ENCODE measurements at places on chromosomes 2 and 18.

DNA sequence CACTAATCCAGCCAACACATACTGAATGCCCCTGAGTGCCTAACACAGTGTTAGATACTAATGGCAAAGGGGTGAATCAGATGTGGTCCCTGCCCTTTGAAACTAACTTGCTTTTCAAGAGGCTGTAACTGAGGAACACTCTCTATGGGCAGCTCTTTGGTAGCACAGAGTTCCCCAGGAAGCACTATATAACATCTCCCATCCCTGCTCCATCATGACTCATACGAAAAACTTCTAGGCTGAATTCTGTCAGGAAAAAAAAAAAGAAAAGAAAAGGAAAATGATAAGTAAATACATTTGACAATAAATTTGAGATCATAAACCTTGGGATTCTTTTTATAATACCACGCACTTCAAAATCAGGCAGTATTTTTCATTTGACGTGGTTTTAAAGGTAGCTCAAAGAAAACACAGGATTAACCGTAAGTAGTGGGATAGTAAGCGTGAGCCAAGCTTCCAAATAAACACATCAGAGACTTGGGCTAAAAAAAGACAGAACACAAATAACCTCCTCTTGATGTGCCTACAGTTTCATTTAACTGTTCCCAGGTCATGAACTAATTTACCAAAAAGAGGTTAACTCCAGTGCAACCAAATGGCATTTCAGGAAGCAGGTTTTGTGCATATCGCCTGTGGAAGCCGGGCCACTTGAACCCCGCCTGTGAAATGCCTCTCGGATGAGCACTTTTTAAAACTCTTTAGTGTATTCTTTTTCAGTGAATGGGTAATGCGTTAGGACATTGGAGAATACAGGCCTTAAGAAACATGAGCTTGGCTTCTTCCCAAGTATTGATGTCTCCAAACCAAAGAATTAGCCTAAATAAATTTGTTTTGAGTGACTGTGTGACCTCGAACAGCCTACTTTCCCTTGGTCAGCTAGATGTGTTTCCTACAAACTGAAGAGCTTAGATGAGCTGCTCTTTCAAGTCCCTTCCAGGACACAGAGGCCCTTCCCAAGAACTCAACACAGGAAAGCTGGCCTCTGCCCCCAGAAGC, 42.0 kb downstream of the RDH14 start:
- DNase-seq: no peak

- DNase-seq: no peak
Measured at GRCh38 chr2:5549771-5550170, 142.4 kb upstream of the SOX11 start.

DNA sequence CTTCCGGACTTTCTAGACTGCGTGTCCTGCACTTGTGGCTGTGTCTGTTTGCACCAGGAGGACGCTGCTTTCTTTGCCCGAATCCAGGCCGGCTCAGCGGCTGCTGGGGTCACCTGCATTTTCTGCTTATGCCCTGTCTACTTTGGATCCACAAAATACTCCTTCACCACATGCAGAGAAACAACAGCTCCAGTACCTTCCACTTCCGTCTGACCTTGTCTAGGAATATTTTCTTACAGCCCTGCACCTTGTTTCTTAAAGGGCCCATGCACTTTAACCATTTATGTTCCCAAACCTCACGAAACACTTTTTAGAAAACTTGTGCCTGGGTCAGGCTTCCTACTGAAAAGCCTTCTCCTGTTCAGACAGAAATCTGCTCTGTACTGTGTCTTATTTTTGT, 129.4 kb upstream of the NCK2 start:
- no peak for DNase-seq

- no peak for DNase-seq
Measured at GRCh38 chr2:104250635-104251034, 603.3 kb upstream of the POU3F3 start.

GRCh38 chr2:107542314-107542740, 284.4 kb upstream of the RGPD4 start:
- DNase-seq: no peak

GRCh38 chr2:118975133-118975532, 33.1 kb downstream of the MARCO start:
- DNase-seq: no peak

- no peak for DNase-seq
Measured at GRCh38 chr2:227147023-227147422, 17.0 kb downstream of the COL4A4 start.

GRCh38 chr18:59697236-59697932, at the start of gene CCBE1:
TSS of gene CCBE1 (minus strand) at chr18:59697423.
- no peak for DNase-seq

DNA sequence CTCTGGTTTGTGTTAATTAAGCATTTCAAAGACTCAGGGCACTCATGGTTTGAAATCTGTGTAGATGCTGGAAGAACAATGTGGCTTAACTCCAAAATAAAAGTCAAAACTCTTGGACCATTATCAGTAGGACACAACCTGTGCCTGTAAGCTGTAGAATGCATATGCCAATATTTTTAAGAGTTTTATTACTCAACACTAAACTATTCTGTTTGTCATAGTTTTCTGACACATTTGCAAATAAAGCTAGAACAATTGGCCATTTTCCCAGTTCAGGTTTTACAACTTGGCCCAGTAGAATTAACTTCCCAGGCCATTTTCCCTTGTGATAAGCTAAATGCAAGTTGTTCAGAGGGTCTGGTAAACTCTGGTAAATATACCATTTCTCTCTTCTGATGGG, 713.1 kb downstream of the CBLN2 start:
- no peak for DNase-seq

DNA sequence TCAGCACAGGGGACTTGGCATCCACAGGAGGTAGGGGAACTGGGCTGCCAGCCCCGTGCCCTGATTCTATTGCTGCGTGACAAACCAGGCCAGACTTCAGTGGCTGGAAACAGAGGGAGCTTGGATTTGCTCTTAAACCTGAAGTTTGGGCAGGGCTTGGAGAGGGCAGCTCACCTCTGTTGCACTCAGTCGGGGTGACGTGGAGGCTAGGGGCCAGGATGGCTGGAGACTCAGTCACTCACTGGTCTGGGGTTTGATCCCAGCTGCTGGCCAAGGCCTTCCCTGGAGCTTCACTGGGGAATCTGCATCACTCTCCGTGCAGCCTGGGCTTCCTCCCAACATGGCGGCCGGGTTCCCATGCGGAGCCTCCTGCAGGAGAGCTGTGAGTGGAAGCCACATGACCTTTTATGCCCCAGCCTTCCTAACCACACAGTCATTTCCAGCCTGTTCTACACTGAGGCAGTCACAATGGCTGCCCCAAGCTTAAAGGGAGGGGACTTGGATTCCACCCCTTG, 175.2 kb upstream of the HDAC4 start:
- no peak for DNase-seq

- DNase-seq: no peak
Measured at GRCh38 chr2:74094291-74094690, 53.4 kb downstream of the BOLA3 start.

DNA sequence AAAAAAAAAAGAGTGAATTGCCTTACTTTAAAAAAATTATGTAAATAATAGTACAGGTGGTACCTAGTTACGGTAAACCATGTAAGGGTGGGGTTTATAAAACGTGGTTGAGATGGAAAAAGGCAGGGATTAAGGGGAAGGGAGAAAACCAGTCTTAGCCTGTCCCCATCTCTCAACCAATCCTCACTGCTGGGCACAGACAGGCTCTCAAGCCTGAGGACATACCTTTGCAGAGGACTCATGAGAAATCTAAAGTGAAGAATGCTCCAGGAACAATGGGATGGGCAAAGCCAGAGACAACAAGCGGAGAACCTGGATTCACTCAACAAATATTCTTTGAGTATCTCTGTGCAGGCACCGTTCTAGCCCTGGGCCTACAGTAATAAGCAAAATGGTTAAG, 3.4 kb upstream of the IGFBP2 start:
- DNase-seq: no peak

- DNase-seq: no peak
Measured at GRCh38 chr18:54257015-54257414, 12.3 kb upstream of the POLI start.

DNA sequence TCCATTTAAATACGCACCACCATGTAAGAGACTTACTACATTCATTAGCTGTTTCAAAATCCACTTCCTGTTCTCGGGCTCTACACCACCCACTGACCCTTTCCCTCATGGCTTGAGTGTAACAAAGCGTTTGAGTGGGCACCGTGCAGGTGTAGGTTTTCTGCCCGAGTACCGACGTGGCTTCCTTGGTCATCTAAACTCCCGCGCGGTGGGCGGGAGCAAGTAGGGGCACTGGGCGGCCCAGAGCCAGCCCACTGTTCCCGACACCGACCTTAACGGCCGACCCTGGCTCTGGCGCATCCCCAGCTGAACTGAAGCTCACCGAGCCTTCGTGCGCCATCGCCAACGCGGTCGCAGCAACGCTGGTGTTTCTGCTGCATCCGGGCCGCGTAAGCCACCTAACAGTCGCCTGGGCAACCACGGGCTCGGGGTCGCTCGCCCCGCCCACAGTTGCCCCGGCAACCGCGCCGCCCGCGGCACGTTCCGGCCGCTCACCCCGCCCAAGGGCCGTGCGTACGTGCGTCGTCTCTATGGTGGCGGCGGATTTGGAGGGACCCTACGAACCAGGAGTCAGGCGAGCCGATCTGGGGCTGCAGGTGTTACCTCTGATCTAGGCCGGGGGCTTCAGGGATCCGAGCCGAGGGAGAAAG, at the start of the genes C2orf81 and WDR54:
Gene C2orf81, minus strand, starts transcription at position 399 of the 650 bp plus-strand sequence. Its CDS starts 59 bp downstream, at position 340.
Gene WDR54, plus strand, starts transcription at position 510 of the 650 bp plus-strand sequence. CDS start 424 bp downstream, outside the sequence.
- peak; percentile 85 for DNase-seq

DNA sequence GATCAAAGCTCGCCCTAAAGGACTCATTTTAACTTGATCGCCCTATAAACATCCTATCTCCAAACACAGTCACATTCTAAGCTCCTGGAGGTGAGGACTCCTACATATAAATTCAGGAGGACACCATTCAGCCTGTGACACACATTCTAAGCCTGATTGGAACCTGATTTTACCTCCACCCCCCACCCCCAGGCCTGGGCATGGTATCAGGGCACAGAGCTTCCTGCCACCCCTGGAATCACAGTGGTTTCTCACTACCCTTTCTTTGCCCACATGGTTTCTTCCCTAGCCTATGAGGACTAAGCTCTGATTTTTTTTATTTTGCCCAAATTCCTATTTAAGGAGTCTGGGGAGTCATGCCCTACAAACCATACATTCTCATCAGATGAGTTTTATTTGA, 428.1 kb upstream of the ID2 start:
- no peak for DNase-seq

All from stimulated activated CD4-positive, alpha-beta T cell treated with anti-CD3 and anti-CD28 coated beads, Interleukin-1b, Interleukin-23, amount 100 ng/mL, for 4 hours (primary cell).